ENCODE measurements at places on chromosomes 5 and 9.

GRCh38 chr9:107699231-107699630, 209.7 kb upstream of the KLF4 start:
- DNase-seq: no peak

DNA sequence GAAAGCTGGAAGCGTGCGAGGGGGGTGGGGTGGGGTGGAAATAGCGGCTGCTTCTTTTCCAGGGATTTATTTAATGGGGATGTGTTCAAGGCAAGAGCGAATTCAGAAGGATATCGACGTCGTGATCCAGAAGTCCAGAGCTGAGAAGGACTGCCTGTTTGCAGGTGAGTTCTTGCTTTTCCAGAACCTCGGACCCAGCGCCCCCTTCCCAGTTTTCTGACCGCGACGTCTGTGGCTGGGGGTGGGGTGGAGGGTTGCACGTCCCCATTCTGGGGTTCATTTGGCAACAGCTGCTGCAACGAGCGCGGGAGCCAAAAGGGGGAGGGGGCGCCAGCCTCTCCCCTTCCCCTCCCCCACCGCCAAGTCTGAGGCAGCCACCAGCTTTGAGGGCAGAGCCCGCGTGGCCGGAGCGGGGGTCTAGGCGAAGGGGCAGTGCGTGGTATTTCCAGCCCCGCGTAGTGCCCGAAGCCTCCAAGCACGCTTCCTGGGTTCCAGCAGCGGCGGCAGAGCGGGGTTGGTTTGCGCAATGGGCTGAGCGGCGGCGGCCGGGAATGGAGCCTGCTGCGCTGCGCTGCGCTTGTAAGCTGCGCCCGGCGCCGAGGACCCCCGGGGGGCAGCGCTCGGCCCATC, 701 bp downstream of the PARP8 start:
- DNase-seq: no peak

GRCh38 chr5:34491251-34491620, 164.9 kb upstream of the RAI14 start:
- DNase-seq: no peak

- no peak for DNase-seq
Observed at GRCh38 chr5:144249755-144250464, 79.2 kb downstream of the KCTD16 start.

- DNase-seq: no peak
Observed at GRCh38 chr5:177973066-177973635, 22.9 kb downstream of the PROP1 start.

GRCh38 chr5:30355675-30356074, 837.8 kb upstream of the CDH6 start:
- DNase-seq: no peak

- no peak for DNase-seq
Observed at GRCh38 chr9:136604823-136605525, 57.7 kb upstream of the EGFL7 start.

- no peak for DNase-seq
Observed at GRCh38 chr5:159564031-159564430, 233.7 kb upstream of the IL12B start.

Data from stimulated activated CD4-positive, alpha-beta T cell treated with anti-CD3 and anti-CD28 coated beads, Interleukin-12 subunit alpha, Interleukin-12 subunit beta, amount 100 ng/mL, for 24 hours (primary cell).